Chondrocyte (in vitro differentiated cells): ENCODE measurements at places on chromosomes 1 and 21. TPM values are rescaled to one million over a fixed set of nuclear protein-coding genes. Genes with fewer than 3 reads are reported as not detected.
A peak's percentile ranks its signal among the peaks of the same experiment; 100 is the strongest.

DNA sequence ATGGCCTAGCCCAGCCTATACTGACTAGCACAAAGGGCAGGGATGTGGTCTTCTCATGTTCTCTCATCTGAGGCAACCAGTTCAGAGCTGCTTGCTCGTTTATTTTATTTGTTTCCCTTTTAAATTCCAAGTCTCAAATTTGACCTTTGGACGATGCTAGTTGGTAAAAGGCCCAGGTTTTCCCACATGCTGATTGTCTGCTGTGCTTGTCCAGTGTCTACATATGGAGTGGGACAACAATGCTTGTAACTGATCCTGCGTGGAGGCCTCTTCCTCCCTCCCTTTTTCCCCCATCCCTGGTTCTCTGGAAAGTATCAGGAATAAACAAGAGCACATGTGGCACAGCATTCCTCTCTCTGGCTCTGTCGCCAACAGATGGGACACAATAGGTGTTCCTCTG lies 34.0 kb upstream of the BEND5 start:
- no peak for DNase-seq

- no peak for DNase-seq
These were observed 170.4 kb downstream of the CLIC6 start for GRCh38 chr21:34838956-34839820.

DNA sequence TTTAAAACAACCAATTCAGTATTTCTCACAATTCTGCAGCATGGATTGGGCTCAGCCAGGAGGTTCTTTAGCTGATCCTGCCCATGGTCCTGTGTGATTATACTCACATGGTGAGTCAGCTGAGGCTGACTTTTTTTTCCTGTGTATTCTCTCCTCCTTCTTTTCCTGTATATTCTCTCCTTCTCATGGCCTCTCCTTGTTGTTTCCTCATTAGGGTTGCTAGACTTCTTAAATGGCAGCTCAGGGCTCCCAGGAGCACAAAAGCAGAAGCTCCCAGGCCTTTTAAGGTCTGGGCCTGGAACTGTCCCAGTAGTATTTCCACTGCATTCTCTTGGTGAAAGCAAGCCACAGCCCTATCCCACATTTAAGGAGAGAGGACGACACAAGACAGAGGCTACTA lies 26.8 kb downstream of the VANGL1 start:
- DNase-seq, result no peak

GRCh38 chr1:194055536-194055935 lies 869.1 kb upstream of the B3GALT2 start:
- DNase-seq, result no peak

GRCh38 chr1:21268281-21269239 lies 21.7 kb downstream of the ECE1 start:
- no peak for DNase-seq

GRCh38 chr1:50488356-50488755 lies 65.1 kb upstream of the DMRTA2 start:
- no peak for DNase-seq

DNA sequence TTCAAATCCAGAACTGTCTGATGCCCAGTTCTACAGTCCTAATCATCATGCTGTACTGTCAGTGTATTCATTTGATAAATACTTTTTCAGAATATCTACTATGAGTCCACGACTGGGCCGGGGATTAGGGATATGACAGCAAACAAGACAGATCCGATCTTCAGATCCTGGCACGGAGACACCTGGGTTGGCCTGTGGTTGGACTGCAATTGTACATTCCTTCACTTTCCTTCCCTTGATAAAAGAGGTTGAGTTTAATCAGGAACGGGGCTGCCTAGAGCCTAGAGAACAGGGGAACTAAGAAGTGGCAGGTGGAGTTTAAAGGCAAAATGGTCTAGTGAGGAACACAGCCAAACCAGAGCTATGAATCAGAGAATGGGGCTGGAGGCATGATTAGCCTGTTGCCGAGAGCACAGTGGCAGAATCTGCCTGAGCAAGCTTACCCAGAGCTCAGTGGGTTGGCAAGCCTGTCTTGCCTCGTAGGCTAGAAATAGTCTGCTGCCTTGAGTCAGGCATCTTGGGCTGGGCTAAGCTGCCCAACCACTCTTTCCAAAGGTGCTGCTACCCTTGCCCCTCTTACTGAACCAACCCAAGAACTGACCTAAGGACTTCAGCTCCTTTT lies 38.1 kb upstream of the PTCH2 start:
- DNase-seq, result no peak

DNA sequence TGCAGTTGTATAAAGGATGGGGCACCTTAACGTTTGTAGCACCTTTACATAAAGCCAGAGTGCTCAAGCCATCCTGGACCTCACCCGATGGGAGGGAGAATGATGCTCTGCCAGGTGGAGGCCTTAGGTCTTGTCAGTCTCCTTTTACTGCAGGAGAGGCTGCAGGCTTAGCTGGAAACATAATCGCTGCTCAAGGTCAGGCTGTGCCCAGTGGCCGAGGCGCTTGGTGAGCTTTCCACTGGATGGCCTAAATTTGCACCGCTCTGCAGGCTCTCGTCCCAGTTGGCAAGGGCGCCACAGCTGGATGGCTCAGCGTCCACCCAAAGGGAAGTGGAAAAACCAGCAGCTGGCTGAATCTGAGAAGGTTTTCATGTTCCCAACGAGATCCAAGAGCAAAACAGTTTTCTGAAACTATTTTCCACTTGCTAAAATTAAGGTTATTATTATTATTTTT lies 438.9 kb downstream of the CAMTA1 start:
- DNase-seq, result no peak

DNA sequence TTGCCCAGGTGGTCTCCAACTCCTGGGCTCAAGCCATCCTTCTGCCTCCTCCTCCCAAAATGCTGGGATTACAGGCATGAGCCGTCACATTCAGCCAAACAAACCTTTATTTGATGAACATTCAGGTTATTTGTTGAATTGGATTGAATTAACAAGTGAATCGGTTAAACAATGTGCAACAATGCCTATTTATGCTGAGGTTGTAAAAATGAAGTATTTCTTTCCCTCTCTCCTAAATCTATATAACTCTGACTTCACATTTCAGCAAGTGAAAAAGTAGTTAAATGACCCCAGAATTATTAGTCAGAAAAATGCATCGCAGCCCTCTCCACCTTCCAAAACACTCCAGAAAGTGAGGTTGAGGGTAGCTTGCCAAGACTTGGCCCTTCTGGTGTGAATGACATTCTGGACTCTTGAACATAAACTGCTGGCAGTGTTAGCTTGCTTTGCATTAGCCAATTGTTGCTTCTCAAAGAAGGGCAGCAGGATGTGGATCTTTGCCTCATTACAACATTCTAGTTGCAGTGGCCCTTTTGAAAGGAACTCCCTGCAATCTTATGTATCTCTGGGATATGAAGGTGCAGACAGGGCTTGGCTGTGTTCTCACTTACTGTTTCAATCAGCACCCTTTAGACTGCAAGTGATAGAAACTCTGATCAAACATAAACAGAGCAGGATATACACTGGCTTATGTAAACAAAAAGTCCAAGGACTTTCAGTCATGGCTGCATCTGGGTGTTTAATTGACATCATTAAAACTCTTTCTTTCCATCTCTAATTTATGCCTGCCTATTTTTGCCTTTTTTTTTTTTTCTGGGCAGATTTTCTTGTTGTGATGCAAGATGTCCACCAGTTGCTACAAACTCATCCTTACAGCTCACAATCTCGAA lies 22.4 kb downstream of the EDN2 start:
- DNase-seq, result no peak

DNA sequence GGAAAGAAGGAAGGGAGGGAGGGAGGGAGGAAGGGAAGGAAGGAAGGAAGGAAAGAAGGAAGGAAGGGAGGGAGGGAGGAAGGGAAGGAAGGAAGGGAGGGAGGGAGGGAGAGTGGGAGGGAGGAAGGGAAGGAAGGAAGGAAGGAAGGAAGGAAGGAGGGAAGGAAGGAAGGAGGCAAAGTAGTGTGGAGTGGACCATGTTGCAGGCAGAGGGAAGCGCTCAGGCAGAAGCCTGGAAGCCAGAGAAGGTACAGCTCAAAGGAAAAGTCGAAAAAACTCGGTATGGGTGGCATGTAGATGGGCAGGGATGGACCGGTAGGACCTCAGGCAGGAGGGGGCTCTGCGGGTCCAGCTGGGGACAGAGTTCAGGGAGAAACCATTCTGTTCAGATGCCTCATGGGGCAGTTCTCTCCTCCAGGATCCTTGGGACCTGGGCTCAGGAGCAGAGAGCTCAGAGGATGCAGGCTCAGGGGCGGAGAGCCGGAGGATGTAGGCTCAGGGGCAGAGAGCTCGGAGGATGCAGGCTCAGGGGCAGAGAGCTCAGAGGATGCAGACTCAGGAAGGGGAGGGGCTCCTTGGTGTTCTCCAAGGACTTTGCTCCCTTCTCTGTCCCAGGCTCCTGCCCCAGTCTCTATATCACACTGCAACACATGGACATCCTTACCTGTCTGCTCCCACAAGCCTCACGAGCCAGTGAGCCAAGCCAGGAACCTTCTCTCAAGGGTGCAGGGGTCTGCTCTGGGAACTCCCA lies 13.6 kb upstream of the PADI3 start:
- no peak for DNase-seq

DNA sequence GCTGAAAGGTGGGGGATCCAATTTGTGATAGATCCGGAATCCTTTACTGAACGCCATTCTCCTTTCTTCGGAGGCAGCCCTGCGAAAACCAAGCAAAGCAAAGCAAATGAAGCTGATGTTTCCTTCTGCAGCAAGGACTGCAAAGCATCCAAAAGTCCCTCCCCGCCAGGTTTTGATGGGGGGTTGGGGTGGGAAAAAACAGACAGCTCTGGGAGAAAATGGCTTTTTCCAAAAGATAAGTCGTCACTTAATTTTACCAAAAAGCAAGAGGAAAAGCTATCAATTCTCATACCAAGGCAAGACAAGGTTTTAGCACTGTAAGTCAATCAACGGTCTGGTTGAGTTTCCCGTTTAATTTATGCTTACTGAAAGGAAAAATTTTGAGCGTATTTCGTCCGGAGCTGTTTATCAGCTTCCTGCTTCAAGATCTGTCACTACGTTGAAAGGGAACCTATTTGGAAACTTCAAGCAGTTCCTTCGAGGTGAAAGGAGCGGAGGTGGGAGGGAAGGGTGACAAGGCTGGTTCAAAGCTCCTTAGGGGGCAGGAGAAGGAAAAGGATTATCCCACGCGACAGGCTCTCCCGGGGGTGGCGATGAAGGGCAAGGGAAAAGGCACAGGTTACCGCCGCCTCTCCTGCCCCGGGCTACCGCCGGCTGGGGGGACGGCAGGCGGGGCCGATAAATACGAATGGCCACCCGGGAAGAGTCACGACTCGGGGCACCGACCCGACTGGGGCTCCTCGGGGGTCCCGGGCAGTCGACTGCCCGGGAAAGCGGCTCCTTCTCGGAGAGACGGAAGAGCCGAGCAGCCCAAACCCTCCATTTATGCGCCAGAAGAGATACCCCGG lies 750 bp downstream of the SYNJ1 start:
- DNase-seq, result no peak

- DNase-seq, result no peak
These were observed 51.0 kb downstream of the CASQ2 start for GRCh38 chr1:115717541-115717940.

DNA sequence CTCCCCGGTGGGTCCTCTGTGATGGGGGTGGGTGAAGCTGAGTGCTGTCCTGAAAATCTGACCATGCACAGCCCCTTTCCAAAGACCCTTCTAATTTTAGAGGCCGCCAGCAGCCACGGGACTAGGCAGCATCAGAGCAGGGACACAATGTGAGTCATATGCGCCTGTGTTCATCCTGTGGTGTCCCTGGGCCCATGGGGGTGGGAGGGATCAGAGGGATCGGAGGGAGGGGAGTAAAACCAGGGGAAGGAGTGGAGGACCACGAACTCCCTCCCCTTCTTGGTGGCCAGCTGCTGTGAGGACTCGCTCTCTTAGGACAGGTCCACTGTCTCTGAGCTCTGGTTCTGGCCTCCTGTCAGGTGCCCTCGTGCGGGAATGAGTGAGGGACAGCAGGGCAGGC lies 61.5 kb downstream of the ADARB1 start:
- DNase-seq, result no peak

DNA sequence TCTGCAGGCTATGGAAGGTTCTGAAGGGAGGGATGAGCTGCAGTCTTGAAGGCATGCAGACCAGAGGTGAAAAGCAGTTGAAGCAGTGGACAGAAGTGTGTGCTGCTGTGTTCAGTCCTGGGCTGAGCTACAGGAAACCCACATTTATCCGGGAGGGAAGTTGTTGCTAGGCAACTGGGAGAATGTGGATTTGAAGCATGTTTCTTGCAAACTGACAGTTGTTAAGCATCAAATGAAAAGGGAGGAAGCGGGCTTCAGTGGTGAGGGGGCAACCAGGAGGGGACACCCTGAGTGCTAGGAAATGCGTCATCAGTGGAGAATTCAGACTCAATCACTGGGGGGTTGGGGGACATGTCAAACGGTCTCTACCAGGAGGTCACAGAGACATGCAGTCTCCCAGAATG lies 28.7 kb downstream of the ABCA4 start:
- DNase-seq, result no peak

DNA sequence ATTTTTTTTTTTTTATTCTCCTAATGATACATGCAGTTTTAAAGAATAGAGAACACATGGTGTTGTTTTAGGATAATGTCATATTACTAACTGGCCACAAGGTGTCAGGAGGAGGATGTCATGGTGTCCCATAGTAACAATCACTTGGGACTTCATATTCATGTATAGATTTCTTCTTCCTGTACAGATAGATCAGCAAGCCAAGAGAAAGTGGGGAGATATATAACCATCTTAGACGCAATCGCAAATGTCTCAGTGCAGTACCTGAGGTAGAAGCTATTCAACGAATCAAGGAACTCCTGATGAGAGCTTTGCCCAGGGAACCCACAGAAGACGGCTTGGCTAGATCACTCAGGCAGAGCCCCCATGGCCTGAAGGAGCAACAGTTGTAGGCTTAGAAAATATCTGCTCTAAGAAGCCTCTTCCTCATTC lies 12.3 kb downstream of the OR2T11 start:
- DNase-seq, result no peak

DNA sequence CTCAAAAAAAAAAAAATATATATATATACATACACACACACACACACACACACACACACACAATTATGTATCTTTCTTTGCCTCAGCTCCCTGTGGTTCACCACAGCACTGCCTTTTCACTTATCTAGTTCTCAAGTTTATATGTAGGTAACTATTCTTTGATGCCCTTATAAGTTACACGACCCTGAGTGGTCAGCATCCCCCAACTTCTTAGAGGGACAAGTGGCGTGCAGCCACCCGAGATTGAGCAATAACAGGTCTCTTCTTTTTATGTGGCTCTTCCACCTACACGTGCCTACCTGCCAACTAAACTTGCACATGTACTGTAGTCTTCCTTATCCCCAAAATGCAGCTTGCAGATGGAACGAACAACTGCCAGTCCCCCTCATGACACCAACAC lies 120.8 kb downstream of the GABPA start:
- no peak for DNase-seq

GRCh38 chr1:54996359-54996868 lies 2.3 kb upstream of the BSND start:
- peak; percentile 75 for DNase-seq

- DNase-seq, result no peak
These were observed 832.3 kb downstream of the LTN1 start for GRCh38 chr21:28160378-28160777.

The HAO2 gene
- total RNA-seq, result not detected in 3 replicates

The C1QB gene
- not detected in 3 replicates for total RNA-seq

The ZBTB7B gene
- 34.8 to 42.9 TPM (median 41.1 TPM) in 3 replicates for total RNA-seq

The DEPDC1 gene
- 4.3 to 5.2 TPM (median 4.7 TPM) in 3 replicates for total RNA-seq

The TMEM82 gene
- total RNA-seq, result not detected in 3 replicates

The B3GALT5 gene
- 0.03 to 0.05 TPM in 2 of 3 replicates, not detected in the other for total RNA-seq

The C1orf141 gene
- total RNA-seq, result not detected in 3 replicates

The ACTL8 gene
- total RNA-seq, result not detected in 3 replicates

The SLC45A1 gene
- total RNA-seq, result 2.9 to 5.1 TPM (median 4.8 TPM) in 3 replicates

The KLHDC9 gene
- total RNA-seq, result 1.1 to 4.4 TPM (median 1.6 TPM) in 3 replicates

The IFNLR1 gene
- total RNA-seq, result 0.12 to 0.22 TPM in 2 of 3 replicates, not detected in the other

The ABL2 gene
- 23.1 to 29.9 TPM (median 24.5 TPM) in 3 replicates for total RNA-seq

The TCHH gene
- total RNA-seq, result not detected in 3 replicates
